ENCODE measurements at places on chromosomes 7 and 10.

DNA sequence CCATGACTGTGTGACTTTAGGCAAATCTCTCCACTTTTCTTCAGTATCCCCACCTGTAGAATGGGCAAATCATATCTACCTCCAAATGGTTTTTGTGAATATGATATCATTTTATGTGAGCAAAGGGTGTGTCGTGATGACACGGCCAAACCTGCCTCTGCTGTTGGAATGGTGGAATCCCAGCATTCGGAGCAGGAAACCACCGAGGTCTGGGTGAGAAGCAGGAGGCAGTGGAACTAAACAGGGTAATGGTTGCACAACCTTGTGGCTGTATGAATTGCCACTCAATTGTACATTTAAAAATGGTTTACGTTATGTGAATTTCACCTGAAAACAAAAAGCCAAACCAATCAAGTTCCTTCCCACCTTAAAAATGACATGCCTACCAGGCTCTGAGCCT is 131.4 kb upstream of the ZMIZ1 start:
- no peak for DNase-seq

GRCh38 chr10:121500701-121501332 is 97.4 kb downstream of the FGFR2 start:
- DNase-seq = no peak

- no peak for DNase-seq
These were observed 77.1 kb upstream of the DUSP5 start for GRCh38 chr10:110420401-110421193.

DNA sequence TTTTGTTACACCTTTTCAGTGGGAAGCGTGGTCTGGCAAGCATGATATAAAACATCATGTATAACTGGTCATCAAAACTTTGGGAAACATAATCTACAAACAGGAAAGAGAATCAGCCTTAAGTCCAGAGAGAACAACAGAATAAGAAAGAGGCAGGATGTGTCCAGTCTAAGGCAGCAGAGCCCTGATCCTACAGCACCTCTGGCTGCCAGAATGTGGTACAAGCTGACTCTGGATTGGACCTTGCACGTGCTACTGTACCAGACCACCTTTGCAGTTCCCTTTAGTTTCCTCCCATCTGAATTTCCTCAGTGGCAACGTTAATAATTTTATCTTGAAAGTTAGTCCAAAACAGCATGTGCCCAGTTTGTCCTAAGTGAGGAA is 824.6 kb upstream of the IGFBP3 start:
- no peak for DNase-seq

- DNase-seq = no peak
These were observed 472.0 kb downstream of the RPS24 start for GRCh38 chr10:78505657-78506056.

GRCh38 chr7:25805027-25805687 is 346.8 kb upstream of the NFE2L3 start:
- no peak for DNase-seq

GRCh38 chr7:103573479-103574058 is 127.6 kb upstream of the SLC26A5 start:
- DNase-seq = peak; percentile 59

DNA sequence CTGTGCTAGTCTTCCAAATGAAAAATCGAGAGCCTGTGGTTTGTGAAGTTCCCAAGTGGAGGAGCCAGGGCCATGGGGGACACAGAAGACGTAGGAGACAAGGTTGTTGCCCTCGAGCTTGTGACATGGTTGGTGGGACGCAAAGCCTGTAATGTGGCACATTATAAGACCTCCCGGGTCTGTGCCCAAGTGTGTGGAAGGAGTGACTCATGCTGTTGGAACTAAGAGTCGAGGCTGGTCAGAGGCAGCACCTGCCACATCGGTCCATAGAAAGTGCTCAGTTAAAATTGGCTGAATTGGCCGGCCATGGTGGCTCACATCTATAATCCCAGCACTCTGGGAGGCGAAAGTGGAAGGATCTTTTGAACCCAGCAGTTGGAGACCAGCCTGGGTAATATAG is 27.0 kb upstream of the PODXL start:
- DNase-seq = no peak

DNA sequence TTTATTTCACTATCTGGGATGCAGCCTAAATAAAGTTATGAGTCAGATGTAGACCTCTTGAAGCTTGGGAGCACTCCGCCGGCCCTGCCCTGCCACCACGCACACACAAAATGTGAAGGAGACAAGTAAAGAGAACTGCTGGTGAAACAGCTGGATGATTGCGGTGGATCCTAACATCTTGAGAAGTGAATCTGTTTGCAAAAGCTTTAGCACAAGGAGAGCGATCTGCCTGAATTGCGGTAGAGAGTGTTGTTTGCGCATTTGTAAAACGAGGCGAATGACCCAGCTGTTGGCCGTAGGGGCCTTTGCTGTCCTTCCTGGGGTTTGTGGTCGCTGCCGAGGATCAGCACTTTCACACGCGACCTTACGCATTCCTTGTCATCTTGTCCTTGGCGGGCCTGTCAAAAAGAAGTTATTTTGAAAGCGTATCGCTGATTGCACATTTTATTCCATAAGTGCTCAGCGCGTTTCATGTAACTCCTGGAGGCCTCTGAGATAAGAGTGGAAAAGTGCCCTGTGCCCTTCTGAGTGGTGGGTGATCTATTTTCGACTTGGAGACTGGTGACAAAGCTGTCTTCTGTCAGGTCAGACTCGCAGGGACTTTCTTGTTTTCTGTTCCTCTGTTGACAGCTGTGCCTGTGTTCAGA is 40.8 kb downstream of the RBM20 start:
- no peak for DNase-seq

DNA sequence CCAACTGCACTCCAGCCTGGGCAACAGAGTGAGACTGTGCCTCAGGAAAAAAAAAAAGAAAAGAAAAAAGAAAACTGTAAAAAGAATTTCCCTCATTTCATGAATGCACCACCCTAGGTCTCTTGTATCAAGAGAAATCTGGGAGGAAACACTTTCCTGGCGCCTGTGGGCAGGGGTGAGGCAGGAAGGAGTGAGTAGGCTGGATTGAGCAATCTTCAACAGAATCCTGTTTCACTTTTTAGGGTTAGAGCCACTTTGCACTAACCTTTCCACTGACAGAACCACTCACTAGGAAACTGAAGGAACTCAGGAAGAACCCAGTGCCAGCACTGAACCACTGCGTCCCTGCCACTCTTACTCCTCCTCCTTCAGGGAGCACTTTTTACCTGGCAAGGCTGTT is 282.1 kb downstream of the CCDC3 start:
- DNase-seq = no peak

GRCh38 chr7:79624336-79624735 is 170.9 kb upstream of the MAGI2 start:
- no peak for DNase-seq

GRCh38 chr10:58747687-58748086 is 235.0 kb downstream of the BICC1 start:
- no peak for DNase-seq

DNA sequence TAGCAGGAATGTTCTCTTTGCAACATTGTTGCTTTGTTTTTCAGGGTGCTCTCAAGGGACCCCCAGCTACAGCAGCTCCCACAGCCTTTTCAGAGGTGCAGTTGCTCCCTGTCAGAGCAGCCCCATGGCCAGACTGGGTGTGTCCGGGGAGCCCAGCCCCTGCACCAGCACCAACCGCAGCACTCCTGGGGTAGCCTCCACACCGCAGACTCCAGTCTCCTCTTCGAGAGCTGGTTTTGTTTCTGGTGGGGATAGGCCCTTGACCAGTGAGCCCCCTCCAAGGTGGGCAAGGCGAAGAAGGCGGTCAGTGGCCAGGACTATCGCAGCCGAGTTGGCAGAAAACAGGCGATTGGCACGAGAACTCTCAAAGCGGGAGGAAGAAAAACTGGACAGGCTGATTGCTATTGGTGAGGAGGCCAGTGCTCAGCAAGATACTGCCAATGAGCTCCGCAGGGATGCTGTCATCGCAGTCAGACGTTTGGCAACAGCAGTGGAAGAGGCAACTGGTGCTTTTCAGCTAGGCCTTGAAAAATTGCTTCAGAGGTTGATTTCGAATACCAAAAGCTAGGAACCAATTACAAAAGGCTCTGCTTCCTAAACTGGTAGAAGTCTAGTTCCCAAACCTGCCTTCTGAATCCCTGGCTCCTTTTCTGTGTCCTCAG is 5.4 kb downstream of the HSPA14 start:
- no peak for DNase-seq

GRCh38 chr10:118958984-118959925 is 70.3 kb upstream of the NANOS1 start:
- peak; percentile 42 for DNase-seq

DNA sequence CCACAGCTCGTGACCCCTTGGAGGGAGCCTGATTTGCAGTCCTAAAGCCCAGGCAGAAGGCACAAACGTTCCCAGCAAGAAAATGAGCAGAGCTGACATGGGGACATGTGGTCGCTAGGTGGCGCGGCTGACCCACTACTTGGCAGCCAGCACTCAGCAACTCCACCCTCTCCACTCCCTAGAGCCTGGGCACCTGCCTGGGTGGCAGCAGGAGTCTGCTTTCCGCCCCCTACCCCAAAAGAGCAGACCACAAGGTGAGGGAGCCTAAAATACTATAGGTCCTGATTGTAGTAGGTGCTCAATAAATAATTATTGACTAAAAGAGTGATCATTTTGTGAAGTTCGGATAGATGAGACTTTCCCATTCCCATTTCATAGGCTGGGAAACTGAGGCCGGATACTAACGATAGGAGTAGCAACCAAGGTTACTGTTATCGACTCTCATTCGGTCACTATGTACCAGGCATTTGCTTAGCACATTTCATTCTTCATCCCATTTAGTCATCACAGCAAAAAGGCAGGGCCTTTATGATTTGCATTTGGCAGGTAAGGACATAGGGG is 57.4 kb downstream of the NEUROG3 start:
- DNase-seq = peak; percentile 33

DNA sequence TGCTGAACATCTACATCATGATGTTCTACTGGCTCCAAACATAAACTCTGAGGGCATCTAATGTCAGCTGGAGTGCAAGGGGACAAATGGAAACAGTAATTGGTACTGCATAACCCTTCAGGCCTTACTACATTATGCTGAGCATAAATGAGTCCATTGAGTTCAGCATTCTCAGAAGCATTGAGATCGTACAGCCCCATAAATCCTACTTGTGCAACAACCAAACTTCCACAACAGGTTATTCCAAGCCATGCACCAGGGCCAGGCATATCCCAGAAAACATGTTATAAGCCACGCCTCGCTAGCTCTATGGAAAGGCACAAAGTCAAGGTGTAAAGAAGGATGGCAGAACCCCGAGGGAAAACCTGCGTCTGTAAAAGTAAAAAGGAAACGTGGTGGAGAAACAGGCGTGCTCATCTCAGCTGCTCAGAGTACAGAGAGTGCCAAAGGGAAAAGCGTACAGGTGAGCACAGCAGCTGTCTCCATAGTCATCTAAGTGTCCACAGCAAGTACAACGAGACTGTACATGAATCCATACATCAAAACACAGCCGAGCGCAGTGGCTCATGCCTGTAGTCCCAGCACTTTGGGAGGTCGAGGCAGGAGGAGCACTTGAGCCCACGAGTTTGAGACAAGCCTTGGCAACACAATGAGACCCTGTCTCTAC is 124.6 kb downstream of the PARD3 start:
- DNase-seq = no peak

GRCh38 chr10:114392112-114392835 is 12.0 kb downstream of the AFAP1L2 start:
- DNase-seq = no peak

- no peak for DNase-seq
These were observed 11.8 kb upstream of the MIOS start for GRCh38 chr7:7554649-7555575.

DNA sequence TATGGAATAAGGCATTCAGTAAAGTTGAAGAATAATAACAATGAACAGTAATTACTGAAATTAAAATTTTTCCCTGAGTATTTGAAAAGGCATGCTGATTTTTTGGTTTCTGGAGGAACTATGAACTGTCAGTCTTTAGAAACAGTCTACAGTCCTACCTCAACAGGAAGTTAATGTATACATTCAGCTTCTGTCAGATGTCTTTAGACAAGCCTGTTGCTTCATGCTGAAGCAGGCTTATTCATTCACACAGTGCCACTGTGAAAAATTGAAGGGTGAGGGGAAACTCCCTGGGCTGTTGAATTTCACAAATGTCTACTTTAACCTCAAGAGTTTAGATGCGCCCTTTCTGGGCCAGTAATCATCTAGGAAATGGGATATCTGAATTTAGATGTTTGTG is 3.5 kb downstream of the NRF1 start:
- DNase-seq = no peak

- DNase-seq = no peak
These were observed 70.1 kb downstream of the NPTX2 start for GRCh38 chr7:98687111-98687751.

DNA sequence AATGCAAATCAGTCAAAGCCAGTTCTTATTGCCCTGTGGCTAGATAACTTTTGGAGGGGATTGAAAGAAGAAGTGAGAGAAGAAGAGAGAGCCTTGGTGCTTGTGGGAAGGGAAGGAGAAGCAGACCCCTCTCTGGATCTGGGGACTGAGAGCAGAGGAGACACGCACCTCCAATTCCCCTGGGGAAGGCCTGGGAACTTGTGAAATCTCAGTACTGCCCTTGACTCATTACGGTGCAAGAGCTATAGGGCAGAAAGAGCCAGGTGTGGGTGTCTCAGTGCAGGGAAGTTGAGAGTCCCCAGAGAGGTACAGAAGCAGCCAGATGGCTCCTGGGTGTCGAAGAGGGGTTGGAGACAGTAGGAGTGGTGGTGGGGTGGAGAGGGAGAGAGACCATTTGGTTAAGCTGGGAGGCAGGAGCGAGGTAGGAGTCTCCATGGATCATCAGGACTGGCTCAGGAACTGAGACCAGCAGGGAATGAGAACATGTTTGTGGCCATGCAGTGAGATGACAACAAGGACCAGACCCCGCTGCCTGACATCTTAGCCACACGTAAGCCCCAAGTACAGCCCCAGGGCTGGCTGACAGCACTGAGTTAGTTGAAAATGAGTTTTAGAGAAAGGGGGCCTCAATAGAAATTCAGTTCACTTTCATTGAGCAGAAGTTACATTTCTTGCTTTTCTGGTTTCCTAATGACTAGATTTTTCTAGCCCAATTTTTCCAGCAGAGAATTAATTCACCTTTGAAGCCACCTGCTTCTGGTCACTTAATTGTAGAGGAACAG is 238.2 kb downstream of the BUB3 start:
- no peak for DNase-seq

DNA sequence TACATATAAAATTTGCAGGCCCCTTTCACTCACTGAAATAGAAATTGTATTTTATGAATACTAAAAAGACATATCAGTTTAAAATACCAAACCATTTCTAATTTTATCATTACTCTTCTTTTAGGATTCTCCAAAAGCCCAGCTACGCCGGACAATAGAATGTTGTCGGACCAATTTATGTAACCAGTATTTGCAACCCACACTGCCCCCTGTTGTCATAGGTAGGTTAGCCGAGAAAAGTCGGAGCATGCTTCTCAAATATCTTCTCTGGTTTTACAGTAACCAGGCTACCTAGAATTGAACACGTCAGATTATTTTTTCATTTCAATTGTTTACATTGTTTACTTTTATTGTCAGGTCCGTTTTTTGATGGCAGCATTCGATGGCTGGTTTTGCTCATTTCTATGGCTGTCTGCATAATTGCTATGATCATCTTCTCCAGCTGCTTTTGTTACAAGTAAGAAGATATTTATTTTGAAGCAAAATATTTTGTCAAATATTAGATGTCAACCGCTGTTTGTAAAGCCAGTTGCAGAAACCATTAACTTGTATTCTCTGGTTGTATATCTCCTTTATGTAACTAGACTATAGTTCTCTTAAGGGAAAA is 57.6 kb downstream of the MMRN2 start:
- peak; percentile 78 for DNase-seq

GRCh38 chr10:22481687-22482539 is 136.6 kb downstream of the SPAG6 start:
- DNase-seq = no peak
